Kidney epithelial cell (primary cell): ENCODE measurements at places on chromosomes 2 and 18.

- no peak for DNase-seq
Measured at GRCh38 chr2:98632351-98632750, 24.0 kb downstream of the UNC50 start.

DNA sequence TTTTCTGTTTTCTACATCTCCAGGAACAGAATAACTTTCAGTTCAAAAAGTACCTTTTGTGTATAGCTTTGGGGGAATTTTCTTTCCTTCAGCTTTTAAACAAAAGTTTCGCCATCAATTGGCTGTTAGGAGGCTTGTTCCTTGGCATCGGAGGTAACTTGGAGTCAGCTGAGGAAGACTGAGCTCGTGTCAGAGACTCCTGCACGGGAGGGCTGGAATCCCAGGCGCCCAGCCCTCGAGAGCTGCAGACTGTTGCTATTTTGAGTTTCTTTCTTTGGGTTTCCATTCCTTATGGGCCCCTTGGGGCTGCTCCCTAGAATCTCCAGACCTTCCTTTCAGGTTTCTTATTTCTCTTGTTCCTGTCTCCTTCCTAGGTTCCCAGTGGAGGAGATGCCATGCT lies 8.1 kb downstream of the EMILIN2 start:
- no peak for DNase-seq

DNA sequence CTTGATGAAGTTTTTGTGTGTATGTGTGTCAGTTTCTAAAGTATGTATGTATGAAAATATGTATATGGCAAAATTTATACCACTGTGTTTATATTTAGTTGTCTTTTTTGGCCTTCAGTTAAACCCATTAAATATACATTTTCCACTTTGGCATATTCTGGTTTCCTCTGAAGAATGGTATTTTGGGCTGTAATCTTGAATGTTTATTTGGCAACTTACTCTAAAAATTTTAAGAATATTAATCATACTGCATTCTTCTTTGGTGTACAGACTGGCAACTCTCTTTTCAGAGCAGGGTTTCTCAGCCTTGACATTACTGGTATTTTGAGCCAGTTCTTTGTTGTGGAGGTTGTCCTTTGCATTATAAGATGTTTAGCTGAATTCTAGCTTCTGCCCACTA lies 27.9 kb upstream of the CCBE1 start:
- DNase-seq: no peak

DNA sequence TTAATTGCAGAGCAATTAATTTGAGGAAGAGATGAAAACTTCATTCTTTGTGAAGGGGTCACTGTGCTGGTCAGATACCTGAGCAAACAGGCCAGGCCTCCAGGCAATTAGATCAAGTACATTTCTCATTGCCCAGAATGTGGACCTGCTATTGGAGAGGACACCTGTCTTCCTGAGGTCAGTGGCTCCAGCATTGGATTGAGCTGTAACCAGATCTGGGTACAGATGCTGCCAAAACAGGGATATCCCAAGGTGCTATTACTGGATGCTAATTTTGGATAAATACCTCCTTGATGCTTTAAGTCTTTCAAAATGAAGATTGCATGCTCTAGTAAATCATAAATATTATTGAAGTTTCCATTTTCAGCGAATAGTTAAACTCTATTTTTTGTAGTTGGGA lies 131.5 kb downstream of the FAM161A start:
- DNase-seq: no peak

GRCh38 chr2:177332026-177332991 lies 60.3 kb upstream of the AGPS start:
- DNase-seq: no peak

DNA sequence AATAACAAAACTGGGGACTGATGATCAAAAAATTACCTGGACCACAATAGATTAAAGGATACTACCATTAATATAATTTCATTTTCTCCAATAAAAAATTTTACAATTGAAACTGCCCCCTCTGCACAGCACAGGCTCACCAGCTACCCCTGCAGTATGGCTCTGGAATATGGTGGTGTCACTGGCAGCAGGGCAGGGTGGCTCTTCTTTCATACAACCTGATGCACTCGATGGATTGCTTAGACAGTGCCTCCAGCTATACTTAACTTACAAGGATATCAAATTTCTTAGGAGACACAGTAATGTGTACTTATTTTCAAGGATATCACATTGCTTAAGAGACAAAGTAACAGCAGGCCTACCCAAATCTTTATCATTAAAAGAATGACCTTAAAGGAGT lies 124.0 kb downstream of the PRELID3A start:
- DNase-seq: no peak

DNA sequence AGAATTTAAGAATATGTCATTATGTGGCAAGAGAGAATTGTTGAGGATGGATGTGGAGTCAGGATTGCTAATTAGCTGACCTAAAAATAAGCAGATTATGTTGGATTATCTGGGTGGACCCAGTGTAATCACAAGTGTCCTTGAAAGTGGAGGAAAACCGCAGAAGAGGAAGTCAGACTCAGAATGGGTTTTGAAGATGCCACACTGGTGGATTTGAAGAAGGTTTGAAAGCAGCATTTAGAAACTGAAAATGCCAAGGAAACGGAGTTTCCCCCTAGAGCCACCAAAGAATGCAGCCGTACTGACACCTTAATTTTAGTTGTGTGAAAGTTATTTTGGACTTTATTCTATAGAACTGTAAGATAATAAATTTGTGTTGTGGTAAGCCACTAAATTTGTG lies 41.6 kb upstream of the DPP10 start:
- no peak for DNase-seq

DNA sequence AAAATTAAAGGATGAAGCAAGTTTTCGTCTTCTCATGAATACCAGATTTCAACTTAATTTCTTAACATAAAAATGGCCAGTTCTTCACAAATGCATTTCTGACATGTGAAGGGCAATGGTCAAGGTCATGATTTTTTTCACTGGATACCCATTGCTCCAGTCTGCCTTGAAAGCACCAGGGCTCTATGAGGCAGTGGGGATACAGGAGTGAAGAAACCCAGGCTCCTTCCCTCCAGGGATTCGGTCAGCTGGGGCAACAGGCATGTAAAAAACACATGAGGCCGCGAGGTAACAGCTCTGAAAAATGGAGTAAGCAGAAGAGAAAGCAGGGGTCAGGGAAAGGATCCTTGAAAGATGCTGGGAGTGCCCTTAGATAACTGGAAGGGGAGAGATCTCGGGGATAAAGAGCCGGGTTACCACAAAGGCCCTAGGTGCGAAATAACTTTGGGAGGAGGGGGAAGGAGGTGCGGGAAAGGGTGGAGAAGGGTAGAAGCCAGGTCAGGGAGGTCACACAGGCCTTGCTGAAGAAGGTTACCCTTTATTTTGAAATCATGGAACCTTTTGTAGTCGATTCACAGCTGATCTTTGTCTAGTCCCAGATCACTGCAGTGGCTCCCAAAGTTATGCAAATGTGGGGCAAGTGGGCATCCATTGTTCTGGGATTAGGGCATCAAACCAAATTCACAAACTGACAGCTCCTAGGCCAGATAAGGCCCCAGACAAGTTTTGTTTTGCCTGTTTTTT lies 5.2 kb upstream of the SPRED2 start:
- no peak for DNase-seq

- DNase-seq: no peak
Measured at GRCh38 chr2:118784860-118785259, 62.6 kb downstream of the EN1 start.
